ENCODE measurements at places on chromosomes 4 and X. TPM values are rescaled to one million over a fixed set of nuclear protein-coding genes. Genes with fewer than 3 reads are reported as not detected.
A peak's percentile ranks its signal among the peaks of the same experiment; 100 is the strongest.

- no peaks in the 10 kb centered on the region for H3K36me3 ChIP-seq
- H3K4me1 ChIP-seq, result no peaks in the 10 kb centered on the region
- H3K27me3 ChIP-seq, result no peaks in the 10 kb centered on the region
- no peak overlapping the region for H3K4me3 ChIP-seq
Measured at GRCh38 chr4:162229670-162230069, 65.9 kb upstream of the FSTL5 start.

DCAF4L1 gene
- total RNA-seq, result 0.29 TPM

DNA sequence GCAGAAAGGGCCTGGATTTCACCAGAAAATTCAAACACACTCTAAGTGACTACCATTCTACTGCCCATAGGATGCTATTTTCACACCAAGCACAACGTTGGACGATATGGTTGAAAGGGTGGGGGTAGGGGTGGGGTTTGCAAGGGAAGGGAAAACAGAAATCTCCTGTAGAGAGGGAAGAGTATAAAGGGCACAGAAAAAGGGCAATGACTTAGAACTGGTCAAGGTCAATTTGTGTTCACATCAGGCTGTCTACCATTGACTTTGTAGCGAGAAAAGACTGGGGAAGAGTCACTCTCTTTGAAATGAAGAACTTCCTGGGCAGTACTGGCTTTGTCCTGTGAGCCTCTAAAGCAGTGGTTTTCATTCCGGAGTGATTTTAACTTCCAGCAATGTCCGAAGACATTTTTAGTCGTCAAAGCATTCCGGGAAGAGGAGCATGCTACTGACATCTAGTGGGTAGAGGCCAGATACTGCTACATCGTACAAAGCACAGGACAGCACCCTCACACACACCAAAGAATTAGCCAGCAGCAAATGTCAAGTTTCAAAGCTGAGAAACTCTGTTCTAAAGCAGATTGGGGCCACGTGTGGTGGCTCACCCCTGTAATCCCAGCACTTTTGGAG lies 48.4 kb upstream of the SLC7A3 start:
- no peaks in the 10 kb centered on the region for H3K36me3 ChIP-seq
- no peak overlapping the region for H3K4me3 ChIP-seq
- no peaks in the 10 kb centered on the region for H3K4me1 ChIP-seq
- no peaks in the 10 kb centered on the region for H3K27me3 ChIP-seq
- DNase-seq, result peak; percentile 43

GRCh38 chrX:123236859-123237258 lies 52.8 kb downstream of the GRIA3 start:
- H3K27ac ChIP-seq, result no peak overlapping the region
- no peaks in the 10 kb centered on the region for H3K4me1 ChIP-seq
- H3K27me3 ChIP-seq, result no peaks in the 10 kb centered on the region
- H3K4me3 ChIP-seq, result no peak overlapping the region

GRCh38 chr4:74096265-74096980 lies 2.6 kb downstream of the CXCL2 start:
- no peaks in the 10 kb centered on the region for H3K27me3 ChIP-seq
- peaks cover 6% of the 10 kb centered on the region for H3K4me1 ChIP-seq
- H3K4me3 ChIP-seq, result no peak overlapping the region
- no peaks in the 10 kb centered on the region for H3K36me3 ChIP-seq
